GM23248 (cell line): ENCODE measurements at places on chromosomes 5 and 9. TPM values are rescaled to one million over a fixed set of nuclear protein-coding genes. Genes with fewer than 3 reads are reported as not detected.

Gene LTC4S
- polyA plus RNA-seq = 1.6 and 2.0 TPM in 2 replicates

Gene MCC
- 3.1 and 3.4 TPM in 2 replicates for polyA plus RNA-seq

Gene DPM2
- 62.8 and 66.5 TPM in 2 replicates for polyA plus RNA-seq

Gene LCN15
- not detected in 2 replicates for polyA plus RNA-seq

Gene PCDHGB6
- 3.0 and 3.2 TPM in 2 replicates for polyA plus RNA-seq

Gene PCDHGC4
- 0.11 and 0.16 TPM in 2 replicates for polyA plus RNA-seq

Gene GRIA1
- 0.04 and 0.13 TPM in 2 replicates for polyA plus RNA-seq

Gene BRINP1
- 6.0 and 6.2 TPM in 2 replicates for polyA plus RNA-seq

Gene TAF11L5
- not detected in 2 replicates for polyA plus RNA-seq

Gene GOLM1
- 63.4 and 67.1 TPM in 2 replicates for polyA plus RNA-seq

Gene SGCD
- polyA plus RNA-seq = 68.1 and 71.2 TPM in 2 replicates
